ENCODE measurements at places on chromosomes 5 and 9.

DNA sequence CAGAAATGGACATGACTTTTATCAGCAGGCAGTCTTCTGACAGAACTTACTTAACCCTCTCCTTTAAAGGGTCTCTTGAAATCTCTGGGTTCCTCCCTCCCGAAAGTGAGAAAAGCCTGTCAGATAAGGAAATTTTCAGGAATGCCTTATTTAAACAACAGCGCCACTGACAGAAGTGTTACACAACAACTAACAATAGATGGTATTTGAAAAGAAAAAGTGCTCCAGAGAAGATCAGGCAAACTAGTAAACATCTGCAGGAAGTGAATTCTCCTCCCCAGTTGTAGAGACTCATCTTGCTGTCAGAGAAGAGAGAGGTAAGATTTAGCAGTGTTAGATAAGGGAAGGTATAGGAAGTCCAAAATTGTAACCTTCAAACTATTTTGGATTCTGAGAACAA, 107.2 kb upstream of the NFIL3 start:
- DNase-seq, result no peak

DNA sequence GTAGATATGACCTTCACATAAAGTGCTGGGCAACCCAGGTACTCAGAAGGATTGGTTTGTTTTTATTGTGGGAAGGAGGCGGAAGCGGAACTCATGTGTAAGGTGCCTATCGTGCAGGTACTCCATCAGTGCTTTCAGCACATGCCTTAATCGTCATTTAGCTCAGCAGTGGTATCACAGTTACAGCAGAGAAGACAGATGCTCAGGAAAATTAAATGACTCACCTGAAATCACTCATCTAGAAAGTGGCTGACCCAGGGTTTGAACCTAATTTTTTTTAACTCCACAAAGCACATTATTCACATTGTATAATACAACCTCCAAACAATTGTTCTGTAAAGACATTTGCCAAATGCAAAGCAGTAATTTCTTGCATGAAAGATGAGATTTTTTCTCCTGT, 2.2 kb downstream of the C5orf46 start:
- DNase-seq, result no peak

DNA sequence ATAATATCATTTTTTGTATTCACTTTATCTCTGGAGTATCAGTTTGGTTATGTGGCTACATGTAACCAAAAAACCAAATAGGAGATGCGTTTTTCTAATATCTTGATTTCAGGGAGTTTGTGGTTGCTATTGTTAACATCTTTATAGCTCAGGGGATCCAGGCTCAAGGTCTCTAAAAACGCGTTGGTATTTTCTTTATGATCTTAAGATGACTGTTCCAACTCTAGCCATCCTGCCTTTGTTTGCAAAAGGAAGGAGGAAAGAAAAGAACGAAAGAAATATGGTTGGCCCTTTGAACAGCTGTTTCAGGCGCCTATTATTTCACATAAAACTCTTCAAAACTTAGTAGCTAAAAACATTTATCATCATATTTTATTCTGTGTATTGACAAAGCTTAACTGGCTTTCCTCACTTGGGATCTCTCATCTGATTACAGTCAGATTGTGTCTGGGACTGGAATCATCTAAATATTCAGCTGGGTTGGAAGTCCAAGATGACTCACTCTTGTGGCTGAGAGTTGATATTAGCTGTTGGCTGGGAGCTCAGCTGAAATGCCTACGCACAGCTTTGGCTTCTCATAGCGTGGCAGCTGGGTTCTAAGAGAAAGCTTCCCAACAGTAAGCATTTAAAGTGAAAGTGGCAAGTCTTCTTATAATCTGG, 60.1 kb downstream of the FAM174A start:
- no peak for DNase-seq

DNA sequence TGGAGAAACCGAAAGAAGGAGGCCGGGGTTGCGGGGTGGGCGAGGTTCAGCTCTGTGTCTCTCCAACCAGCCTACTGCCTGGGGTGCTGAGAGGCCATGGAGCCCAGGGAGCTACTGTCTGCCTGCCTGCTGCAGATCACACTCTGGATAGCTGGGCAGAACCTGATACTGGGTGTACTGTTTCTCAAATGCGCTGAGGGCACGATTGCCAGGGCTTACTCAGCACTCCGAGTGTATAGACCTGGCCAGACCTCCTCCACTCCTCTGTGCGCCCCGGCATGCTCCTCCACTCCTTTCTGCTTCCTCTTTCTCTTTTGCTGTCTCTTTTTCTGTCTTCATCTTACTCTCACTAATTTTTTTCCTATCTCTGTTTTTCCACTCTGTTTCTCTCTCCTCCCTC, 215.1 kb downstream of the PAPPA start:
- DNase-seq, result no peak

- DNase-seq, result no peak
Observed at GRCh38 chr5:61051267-61051666, 106.3 kb downstream of the NDUFAF2 start.

DNA sequence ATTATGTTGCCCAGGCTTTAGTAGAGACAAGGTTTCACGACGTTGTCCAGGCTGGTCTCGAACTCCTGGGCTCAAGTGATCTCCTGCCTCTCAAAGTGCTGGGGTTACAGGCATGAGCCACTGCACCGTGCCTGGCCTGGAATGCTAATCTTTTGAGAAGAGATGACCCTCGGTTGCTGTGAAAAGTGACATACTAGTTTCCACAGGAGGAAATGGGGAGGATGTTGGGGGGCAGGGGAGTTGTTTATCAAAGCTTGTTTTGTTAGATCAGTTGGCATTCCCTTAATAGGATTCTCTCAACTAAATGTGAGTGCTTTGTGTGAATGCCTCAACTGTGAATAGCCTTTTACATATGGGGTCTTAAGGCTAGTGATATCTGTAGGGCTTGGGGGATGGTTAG, 16.4 kb upstream of the MATR3 start:
- DNase-seq, result no peak

DNA sequence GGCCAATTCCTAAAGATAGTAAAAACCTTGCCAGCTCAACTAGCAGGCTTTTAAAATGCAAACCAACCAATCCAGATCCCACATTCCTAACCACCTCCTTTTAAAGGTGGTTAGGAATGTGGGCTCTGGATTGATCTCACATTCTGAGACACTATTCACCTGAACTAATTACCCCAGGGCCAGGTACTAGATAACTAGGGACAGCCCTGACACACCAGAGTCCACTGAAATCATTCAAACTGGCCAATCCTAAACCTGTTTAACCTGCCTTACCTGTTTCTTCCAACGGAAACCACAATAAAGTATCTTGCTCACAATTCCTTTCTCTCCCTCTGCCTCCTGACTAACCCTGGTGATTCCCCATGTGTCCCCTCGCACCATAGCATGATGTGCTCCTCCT, 168.3 kb upstream of the DMAC1 start:
- no peak for DNase-seq

DNA sequence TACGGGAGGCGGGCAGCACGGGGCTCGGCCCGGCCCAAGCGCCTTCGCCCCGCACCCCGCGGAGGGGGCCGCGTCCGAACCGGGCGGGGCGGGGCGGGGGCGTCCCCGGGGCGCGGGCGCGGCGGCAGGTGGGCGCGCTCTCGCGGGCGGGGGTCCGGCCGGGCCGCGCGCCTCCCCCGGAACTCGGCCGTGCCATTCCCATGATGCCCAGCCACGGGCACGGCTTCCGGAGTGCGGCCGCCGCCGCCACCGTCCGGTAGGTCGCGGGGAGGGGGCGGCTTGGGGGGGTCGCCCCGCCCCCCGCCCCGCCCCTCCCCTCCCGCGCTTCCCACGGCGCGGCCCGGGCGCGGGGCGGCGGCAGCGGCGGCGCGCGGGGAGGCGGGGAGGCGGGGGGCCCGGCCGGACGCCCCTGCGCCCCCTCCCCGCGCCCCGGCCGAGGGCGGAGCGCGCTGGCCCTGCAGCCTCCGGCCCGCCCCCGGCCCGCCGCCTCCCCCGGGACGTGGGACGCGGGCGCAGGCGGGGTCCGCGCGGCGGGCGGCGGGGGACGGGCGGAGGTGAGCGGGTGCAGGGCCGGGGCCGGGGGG, at the start of gene PPP1R26:
Gene PPP1R26, plus strand, starts transcription at position 314 of the 584 bp plus-strand sequence. CDS start 4,729 bp downstream, outside the sequence.
- no peak for DNase-seq

DNA sequence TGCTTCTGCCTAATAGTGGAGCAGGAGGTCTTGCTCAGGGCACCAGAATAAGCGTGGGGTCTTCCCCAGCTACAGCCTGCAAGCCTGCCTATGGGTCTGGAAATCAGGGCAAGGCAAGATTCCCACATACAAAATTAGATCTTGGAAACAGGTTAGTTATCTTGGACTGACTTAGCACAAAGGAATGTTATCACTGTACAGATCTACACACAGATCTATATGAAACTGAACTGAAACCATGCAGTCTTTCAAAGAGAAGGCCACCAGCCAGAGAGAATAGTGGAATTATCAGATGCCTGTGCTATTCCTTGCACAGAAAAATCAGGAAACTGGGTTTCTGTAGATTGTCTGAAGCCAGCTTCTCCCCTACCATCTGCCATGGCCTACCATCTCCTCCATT, 585.7 kb downstream of the ACTL7B start:
- no peak for DNase-seq

DNA sequence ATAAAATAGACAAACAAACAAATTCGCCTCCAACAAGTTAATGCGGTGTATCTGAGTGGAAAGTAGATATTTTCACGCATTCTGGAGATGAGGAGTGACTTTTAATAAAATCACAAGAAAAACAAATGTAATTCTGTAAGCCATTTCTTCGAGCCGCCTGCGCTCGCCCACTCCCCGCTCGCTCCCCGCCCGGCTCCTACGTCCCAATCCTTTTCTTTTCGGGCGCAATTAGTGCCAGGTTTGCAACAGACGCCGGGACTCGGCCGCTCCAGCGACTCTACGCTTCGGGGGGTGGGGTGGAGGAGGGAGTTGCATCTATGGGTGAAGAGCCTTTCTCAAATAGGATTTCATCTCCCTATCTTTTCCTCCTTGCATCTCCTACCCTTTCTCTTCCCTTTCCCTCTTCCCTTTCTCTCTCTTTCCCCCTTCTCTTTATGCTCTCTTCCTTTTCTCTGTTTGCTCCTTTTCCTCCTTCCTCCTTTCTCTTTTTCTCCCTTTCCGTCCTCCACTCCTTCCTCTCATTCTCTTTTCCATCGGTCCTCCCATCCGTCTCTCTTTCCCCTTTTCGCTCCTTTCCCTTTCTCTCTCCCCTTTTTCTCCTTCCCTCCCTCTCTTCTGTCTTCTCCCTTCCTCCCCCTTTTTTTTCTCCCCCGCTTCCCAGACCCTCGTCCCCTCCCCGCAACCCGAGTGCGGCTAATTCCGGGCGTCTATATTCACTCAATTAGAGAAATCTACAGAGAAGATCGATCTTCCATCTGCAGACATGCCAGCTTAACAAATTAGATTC, 6.1 kb upstream of the OTP start:
- no peak for DNase-seq

GRCh38 chr9:105318729-105319191, 74.3 kb downstream of the SLC44A1 start:
- no peak for DNase-seq

DNA sequence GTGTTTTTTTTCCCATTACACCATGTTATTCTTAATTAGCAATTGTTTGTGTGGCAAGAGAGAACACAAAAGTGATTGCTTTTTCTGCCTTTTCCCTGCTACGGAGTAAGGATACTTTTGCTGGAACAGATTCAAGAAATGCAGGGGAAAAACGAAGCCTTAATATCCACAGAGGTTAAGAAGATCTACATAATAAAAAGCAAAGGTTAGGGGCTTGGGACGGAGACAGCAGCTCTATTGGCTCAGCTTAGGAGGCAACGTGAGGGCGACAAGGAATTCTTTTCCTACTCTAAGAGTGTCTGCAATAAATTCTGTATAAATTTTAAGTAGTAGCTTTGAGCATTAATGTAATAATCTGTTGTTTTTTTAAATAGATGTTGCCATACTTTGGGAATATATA, 693.3 kb downstream of the DTWD2 start:
- DNase-seq, result no peak

- no peak for DNase-seq
Observed at GRCh38 chr5:168528521-168529373, at the start of gene FBLL1. Gene FBLL1, plus strand, starts transcription at chr5:168529305. Its CDS starts 200 bp downstream, at chr5:168529505.

DNA sequence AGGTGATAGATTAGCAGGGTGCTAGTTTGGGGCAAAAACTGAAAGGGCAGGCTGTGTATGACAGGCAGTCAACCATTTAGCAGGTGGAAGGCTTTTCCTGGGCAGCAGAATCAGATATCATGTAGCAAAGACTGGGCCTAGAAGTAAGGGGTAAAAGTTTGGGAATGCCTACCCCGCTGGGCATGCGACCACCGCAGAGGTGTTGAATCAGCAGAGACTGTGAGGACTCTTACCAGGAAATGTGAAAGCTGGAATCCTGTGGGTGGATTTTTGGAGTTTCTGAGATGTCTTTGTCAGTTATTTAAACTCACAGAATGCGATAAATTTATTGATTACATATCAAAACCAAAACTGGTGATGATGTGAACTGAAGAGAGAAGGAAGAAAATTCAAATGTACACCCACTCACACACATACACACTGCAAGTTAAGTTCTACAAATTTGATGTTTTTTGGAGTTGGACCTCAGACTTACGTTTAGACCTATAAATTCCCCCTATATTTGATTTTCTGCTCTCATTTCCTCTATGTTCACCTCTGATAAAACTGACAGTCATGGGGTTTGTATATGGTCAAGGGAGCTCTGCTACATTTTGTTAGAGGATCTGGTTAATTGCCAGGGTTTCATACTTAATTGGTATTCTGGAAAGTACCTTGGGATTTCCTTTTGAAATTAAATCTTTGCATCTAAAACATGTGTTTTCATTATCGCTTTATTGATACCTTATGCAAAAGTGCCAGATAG, 333.6 kb downstream of the CSNK1G3 start:
- no peak for DNase-seq

- no peak for DNase-seq
Observed at GRCh38 chr5:112681481-112681908, 56.2 kb upstream of the APC start.

- DNase-seq, result no peak
Observed at GRCh38 chr5:14155075-14155474, 11.9 kb downstream of the TRIO start.

DNA sequence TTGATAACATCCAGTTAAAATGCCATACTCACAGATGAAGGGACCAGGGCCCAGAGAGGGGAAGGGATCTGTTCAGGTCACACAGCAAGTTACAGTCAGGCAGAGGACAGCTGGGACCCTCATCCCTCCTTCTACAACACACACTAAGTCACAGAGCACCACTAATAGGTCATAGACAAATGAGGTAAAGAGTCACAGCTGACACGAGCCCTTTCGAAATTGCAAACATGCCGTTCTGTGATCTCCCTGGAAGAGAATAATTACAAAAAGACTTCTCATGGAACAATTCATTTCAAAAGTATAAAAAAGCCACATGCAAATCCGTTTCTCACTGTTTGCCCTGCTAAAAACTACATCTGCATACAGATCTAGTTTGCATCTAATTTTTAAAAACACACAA, 15.5 kb downstream of the IGFBPL1 start:
- DNase-seq, result no peak

- no peak for DNase-seq
Observed at GRCh38 chr9:4510546-4511322, 20.5 kb downstream of the SLC1A1 start.

DNA sequence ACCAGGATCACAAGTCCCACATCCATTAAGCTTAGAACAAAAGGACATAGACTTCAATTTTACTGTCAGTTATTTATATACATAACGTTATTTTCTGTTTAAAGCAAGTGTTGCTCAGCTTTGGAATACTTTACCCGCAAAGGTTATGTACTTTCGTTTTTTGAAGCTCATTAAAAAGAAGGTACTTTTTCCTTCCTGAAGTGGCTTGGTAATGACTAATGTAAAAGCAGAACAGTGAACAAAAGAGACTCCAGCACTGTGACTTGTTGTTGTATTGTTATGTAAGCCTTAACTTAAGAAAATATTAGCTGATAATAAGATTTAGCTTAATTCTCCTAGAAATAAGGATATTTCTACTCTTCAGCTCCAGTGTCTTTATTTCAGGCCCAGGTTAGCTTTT, 97.3 kb upstream of the SLCO6A1 start:
- DNase-seq, result no peak

All from CD4-positive, alpha-beta T cell treated with Interleukin-10 for 1 hour (primary cell).